Eye (tissue), 1 donor: ENCODE measurements at places on chromosomes 2 and 18.

GRCh38 chr2:60359569-60359968 lies 193.9 kb downstream of the BCL11A start:
- no peak for DNase-seq

GRCh38 chr2:64318476-64318748 lies 135.6 kb upstream of the LGALSL start:
- no peak for DNase-seq

DNA sequence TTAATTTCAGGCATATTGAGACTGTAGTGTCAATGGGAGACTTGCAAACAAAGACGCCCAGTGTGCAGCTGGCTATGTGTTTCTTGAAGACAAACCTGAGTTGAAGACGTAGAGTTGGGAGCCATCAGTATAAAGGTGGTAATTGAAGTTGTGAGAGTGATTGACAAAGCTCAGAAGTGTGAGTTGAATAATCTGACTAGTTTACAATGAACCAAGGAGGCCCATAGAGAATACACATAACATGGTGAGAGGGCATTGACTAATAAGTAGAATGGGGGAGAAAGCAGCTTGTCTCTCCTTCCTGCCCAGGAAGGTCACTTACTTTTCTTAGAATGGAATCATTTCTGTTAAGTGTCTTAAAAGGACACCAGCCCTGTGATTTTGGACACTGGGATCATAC lies 14.1 kb downstream of the SP110 start:
- no peak for DNase-seq

- DNase-seq: no peak
Measured at GRCh38 chr18:76547296-76547695, 52.3 kb upstream of the ZNF516 start.

DNA sequence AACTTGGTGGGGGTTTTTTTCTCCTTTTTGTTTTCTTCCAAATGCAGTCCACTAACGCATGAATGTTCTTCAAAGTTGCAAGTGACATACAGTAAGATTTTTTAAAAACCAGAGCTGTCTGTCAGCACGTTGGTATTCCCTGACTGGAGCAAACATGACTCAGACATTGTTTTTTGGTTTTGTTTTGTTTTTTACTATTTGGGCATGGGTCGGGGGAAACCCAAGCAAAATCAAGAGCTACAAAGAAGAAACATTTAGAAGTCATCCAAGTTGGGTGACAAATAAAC lies 726 bp upstream of the CCDC88A start:
- DNase-seq: no peak

DNA sequence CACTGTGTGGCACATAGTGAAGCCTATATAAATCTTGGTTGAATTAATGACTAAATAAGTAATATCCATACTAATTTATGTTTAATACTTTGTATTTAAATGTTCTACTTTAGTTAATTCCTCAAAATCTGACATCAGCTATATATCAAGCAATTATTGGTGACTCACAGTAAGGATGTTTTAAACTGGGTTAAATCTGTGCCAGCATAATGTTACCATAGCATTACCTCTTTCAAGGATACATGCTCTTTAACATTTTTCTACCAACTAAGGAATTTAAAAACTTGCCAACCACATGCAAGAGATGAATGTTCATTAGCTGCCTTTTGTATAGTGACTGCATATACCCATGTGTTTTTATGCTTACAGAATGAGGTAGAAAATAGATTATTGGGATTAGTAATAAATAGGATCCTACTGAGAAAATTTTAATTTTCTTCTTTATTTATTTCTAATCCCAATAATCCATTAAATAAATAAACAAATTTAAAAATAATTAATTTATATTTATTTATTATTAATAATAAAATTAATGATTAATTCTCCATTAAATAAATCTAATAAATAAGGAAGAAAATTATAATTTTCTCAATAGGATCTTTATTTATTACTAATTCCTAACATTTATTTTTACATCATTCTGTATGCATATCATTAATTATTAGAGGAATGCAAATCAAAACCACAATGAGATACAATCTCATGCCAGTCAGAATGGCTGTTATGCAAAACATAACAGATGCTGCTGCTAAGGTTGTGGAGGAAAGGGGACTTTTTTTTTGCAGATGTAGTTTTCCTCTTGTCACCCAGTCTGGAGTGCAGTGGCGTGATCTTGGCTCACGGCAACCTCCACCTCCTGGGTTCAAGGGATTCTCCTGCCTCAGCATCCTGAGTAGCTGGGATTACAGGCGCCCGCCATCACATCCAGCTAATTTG lies 410.7 kb upstream of the DSEL start:
- DNase-seq: no peak

DNA sequence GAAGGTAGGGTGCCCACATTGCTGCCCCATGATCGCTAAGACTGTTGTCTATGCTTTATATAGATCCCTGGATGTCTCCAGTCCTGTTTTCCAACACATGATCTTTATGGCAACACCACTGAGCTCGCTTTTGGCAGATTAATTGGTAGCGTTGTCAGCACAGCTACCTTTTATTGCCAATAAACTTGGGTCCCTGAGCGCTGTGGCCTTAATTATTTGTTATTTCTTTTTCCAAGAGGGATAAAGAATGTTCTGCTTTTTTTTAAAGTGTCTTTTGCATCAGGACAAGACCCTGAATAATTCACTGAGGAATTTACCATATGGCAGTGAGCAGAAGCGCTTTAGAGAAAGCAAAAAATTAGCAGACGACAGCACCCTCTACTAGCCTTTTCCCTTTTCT lies 113.5 kb downstream of the COLEC12 start:
- no peak for DNase-seq

DNA sequence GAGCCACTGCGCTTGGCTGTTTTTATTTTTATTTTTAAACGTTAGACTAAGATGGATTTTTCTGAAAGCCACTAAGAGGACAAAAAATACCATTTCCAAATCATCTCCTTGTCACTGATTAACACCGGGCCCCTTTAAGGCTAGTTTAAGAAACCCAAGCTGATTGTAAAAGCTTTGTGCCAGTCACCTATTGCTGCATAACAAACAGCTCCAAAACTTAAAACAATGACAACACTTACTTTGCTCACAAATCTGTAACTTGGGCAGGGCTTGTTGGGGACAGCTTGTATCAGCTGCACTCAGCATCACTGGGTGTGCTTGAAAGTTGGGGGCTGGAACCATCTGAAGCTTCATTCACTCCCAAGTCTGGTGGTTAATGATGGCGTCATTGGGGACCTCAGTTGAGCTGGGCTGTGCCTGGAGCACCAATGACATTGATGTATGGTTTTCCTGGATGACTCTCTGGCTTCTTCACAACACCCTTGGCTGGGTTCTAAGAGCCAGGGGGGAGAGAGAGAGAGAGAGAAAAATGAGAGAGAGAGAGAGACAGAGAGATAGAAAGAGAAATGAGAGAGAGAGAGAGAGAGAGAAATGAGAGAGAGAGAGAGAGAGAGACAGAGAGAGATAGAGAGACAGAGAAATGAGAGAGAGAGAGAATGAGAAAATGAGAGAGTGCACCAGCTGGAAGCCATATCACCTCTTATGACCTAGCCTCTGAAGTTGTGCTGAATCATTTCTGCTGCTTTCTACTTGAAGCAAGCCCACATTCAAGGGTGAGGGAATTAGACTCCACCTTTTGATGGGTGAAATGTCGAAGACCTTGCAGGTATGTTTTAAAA lies 26.0 kb upstream of the ATG16L1 start:
- DNase-seq: no peak

- DNase-seq: no peak
Measured at GRCh38 chr2:128276878-128277675, 41.6 kb downstream of the HS6ST1 start.

DNA sequence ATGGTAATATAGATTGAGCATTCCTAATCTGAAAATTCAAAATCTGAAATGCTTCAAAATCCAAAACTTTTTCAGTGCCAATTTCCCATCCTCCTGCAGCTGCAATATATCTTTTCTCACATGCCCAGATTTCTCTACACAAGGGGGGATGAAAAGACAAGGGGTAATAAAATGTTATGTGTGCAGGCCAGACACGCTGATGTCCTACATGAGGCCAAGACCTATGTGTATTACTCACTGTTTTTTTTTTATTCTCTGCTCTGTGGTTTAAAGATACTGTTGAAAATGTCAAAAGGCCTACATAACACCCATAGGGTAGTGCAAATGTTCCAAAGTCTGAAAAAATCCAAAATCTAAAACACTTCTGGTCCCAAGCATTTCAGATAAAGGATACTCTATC lies 41.2 kb upstream of the CWC22 start:
- no peak for DNase-seq

- no peak for DNase-seq
Measured at GRCh38 chr2:56483081-56483480, 299.3 kb downstream of the CCDC85A start.

DNA sequence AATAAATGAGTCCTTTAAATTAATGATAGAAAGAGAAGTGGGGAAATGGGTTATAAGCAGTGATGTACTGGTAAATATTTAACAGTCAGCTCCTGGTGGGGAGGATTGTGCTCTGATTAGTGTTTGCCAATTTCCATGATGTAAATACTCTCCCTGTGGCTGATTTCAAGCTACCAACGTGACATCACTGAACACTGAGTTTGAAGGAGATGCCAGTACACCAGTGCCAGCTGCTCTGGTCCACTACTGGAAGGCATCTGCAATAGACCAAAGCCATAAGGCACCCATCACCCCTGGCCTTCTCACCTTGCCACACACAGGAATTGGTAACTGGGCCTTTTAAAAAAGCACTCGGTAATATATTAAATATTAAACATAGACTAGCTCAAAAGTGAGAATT lies 77.7 kb downstream of the TGOLN2 start:
- no peak for DNase-seq
